Dermis lymphatic vessel endothelial cell (primary cell): ENCODE measurements at places on chromosomes 3 and 15. TPM values are rescaled to one million over a fixed set of nuclear protein-coding genes. Genes with fewer than 3 reads are reported as not detected.

ANKUB1 gene
- total RNA-seq: not detected in 2 replicates

VEPH1 gene
- total RNA-seq: 0.86 and 2.8 TPM in 2 replicates

SLC9C1 gene
- total RNA-seq: 0.11 and 0.17 TPM in 2 replicates

RHOV gene
- total RNA-seq: under 0.01 TPM in 1 of 2 replicates, not detected in the other

RAD51 gene
- 2.7 and 2.8 TPM in 2 replicates for total RNA-seq

GPR62 gene
- under 0.01 TPM in 2 replicates for total RNA-seq

MOBP gene
- under 0.01 TPM in 1 of 2 replicates, not detected in the other for total RNA-seq

CHRM5 gene
- total RNA-seq: 0.17 and 0.22 TPM in 2 replicates

TNFAIP8L3 gene
- 116 and 127 TPM in 2 replicates for total RNA-seq

TRPM1 gene
- total RNA-seq: 0.11 TPM in 1 of 2 replicates, not detected in the other

DNAJA4 gene
- 0.86 and 1.3 TPM in 2 replicates for total RNA-seq

FAM227B gene
- total RNA-seq: 2.4 and 4.0 TPM in 2 replicates

SIDT1 gene
- total RNA-seq: 0.09 TPM in 1 of 2 replicates, not detected in the other

HCLS1 gene
- total RNA-seq: 17.7 and 20.2 TPM in 2 replicates

CCR5 gene
- 0.09 TPM in 1 of 2 replicates, not detected in the other for total RNA-seq

CELF6 gene
- 0.11 and 0.17 TPM in 2 replicates for total RNA-seq

DPPA2 gene
- not detected in 2 replicates for total RNA-seq

TUSC7 gene
- total RNA-seq: not detected in 2 replicates

TTC23 gene
- total RNA-seq: 7.9 and 11.8 TPM in 2 replicates
